Peyer's patch (tissue), 4 donors: ENCODE measurements at places on chromosomes 5 and 9. TPM values are rescaled to one million over a fixed set of nuclear protein-coding genes. Genes with fewer than 3 reads are reported as not detected.

TUSC1 gene
- total RNA-seq = 3.3 TPM

- H3K4me1 ChIP-seq = no peaks in the 10 kb centered on the region
- H3K4me3 ChIP-seq = no peak overlapping the region
- no peak overlapping the region for H3K27ac ChIP-seq
- no peaks in the 10 kb centered on the region for H3K27me3 ChIP-seq
- no peaks in the 10 kb centered on the region for H3K36me3 ChIP-seq
Measured at GRCh38 chr9:108963459-108964143, 29.4 kb downstream of the ABITRAM start.

PCSK5 gene
- 77.6 TPM for total RNA-seq

DNA sequence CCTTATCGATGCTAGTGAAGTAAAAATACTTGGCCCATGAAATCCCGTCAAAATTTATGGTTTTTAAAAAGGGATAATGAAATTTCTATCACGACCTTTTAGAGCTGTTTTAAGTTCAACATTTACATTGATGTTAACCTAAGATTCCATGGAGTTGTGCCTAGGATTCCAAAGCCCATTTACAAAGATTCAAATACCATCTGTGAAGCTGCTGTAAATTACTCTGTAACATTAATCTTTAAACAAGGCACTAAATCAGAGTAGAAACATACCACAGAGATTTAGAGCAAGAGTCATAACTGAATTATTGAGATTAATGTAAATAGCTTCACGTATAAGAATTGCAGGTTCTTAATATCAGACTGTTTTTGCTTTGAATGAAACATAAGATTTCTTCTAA, 17.7 kb downstream of the POU5F2 start:
- H3K4me3 ChIP-seq = no peak overlapping the region
- H3K4me1 ChIP-seq = peaks cover 4% of the 10 kb centered on the region
- no peaks in the 10 kb centered on the region for H3K27me3 ChIP-seq

PROP1 gene
- not detected for total RNA-seq

GRCh38 chr5:123278284-123278683, 144.9 kb downstream of the CEP120 start:
- no peak overlapping the region for H3K27ac ChIP-seq
- no peaks in the 10 kb centered on the region for H3K27me3 ChIP-seq
- no peak overlapping the region for H3K4me3 ChIP-seq
- DNase-seq = no peak
- H3K4me1 ChIP-seq = no peaks in the 10 kb centered on the region

DNA sequence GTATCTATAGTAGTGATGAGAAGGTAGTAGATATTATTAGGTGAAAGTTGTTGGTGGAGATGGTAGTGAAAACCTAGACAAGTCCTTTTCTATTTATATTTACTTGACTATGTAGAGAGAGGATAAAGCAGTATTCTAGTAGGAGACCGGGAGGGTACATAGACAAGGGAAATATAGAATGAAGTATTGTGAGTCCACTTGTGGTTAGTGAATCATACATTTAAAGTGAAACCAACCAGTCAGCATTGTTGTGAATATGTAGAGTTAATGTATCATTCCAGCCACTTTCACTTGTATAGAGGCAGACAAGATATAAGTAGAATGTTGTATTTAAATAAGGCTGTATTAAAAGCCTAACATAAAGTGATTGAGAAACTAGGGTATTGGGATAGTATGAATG, 1711.3 kb upstream of the ACO1 start:
- no peaks in the 10 kb centered on the region for H3K4me1 ChIP-seq
- H3K27ac ChIP-seq = no peak overlapping the region
- H3K36me3 ChIP-seq = no peaks in the 10 kb centered on the region

GRCh38 chr5:16043349-16043965, 136.1 kb downstream of the MARCHF11 start:
- no peaks in the 10 kb centered on the region for H3K36me3 ChIP-seq
- DNase-seq = no peak
- no peak overlapping the region for H3K4me3 ChIP-seq
- no peak overlapping the region for H3K27ac ChIP-seq
- no peaks in the 10 kb centered on the region for H3K4me1 ChIP-seq
- H3K27me3 ChIP-seq = no peaks in the 10 kb centered on the region

CDC20B gene
- not detected for total RNA-seq

GRAMD2B gene
- total RNA-seq = 165 TPM

GRCh38 chr9:90219548-90220118, 423.0 kb downstream of the DIRAS2 start:
- H3K4me3 ChIP-seq = peak overlapping the region; percentile 1
- peak; percentile 63 for DNase-seq
- H3K36me3 ChIP-seq = no peaks in the 10 kb centered on the region
- no peaks in the 10 kb centered on the region for H3K27me3 ChIP-seq

NPR3 gene
- 1.2 TPM for total RNA-seq

FOXD4L6 gene
- total RNA-seq = not detected

ICE1 gene
- 21.8 TPM for total RNA-seq

GRCh38 chr5:40410231-40410861, 269.4 kb upstream of the PTGER4 start:
- no peaks in the 10 kb centered on the region for H3K27me3 ChIP-seq
- H3K4me3 ChIP-seq = no peak overlapping the region
- peak; percentile 81 for DNase-seq
- H3K27ac ChIP-seq = peak overlapping the region; percentile 74

DNA sequence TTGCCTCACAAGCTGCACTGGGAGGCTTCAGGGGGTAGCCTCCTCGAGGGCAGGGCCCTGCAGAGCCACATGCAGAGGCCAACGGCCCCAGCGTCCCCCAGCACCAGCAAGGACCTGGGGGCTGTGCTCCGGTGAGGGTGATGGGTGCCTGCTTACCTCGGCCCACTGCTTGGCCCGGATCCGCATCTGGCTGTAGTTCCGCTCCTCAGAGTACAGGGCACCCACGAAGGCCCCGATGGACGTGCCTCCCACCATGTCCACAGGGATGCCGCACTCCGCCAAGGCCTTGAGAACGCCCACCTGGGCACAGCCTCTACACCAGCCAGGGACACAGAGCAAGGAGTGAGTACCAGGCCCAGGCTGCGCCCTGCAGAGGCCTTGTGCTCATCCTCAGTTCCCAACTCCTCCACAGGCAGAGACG, 8.0 kb upstream of the NSMF start:
- no peaks in the 10 kb centered on the region for H3K27me3 ChIP-seq
- no peak for DNase-seq
- no peak overlapping the region for H3K27ac ChIP-seq
- no peaks in the 10 kb centered on the region for H3K36me3 ChIP-seq
- peaks cover 3% of the 10 kb centered on the region for H3K4me1 ChIP-seq
- H3K4me3 ChIP-seq = no peak overlapping the region

DNA sequence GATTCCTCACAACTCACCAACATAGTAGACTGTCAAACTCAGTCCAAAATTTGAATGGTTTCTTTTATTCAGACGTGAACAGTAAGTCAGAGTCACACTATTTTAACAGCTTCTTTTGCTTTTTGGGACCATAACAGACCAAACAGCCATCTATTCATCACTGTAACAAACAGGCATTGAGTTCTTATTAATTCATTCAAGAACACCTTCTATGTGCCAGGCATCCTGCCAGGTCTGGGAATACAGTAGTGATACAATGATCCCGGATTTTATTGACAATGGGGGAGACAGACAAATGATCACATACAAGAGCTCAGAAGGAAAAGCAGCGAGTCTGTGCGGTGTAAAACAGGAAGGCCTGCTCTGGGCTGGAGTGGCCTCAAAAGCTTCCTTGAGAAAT, 153.3 kb upstream of the ERCC6L2 start:
- no peak for DNase-seq
- H3K4me1 ChIP-seq = peaks cover 23% of the 10 kb centered on the region
- H3K27me3 ChIP-seq = no peaks in the 10 kb centered on the region
- no peaks in the 10 kb centered on the region for H3K36me3 ChIP-seq

- H3K27me3 ChIP-seq = no peaks in the 10 kb centered on the region
- no peak overlapping the region for H3K4me3 ChIP-seq
- no peak for DNase-seq
- H3K36me3 ChIP-seq = peaks cover 42% of the 10 kb centered on the region
Measured at GRCh38 chr5:57231607-57232006, 57.7 kb downstream of the GPBP1 start.

BASP1 gene
- 8.0 TPM for total RNA-seq

DNA sequence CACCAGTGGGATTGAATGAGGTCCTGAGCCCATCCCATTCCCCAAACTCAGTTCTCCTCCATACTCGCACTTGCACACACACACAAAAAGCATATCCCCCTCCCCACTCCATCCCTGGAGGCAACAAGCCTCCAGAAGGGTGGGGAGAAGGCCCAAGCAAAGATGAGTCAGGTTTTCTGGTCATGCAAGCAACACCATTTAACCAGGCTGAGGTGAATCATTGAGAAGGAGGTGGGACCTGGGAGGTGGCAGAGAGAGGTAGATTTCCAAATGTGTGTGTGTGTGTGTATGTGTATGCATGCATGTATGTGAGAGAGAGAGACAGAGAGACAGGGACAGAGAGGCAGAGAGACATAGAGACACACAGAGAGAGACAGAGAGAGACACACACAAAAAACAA, 185.2 kb upstream of the TRIM32 start:
- H3K27ac ChIP-seq = no peak overlapping the region
- H3K4me1 ChIP-seq = no peaks in the 10 kb centered on the region
- H3K27me3 ChIP-seq = no peaks in the 10 kb centered on the region
- no peaks in the 10 kb centered on the region for H3K36me3 ChIP-seq

KCTD16 gene
- 0.18 TPM for total RNA-seq

- no peak overlapping the region for H3K27ac ChIP-seq
- DNase-seq = no peak
- H3K27me3 ChIP-seq = no peaks in the 10 kb centered on the region
- H3K36me3 ChIP-seq = no peaks in the 10 kb centered on the region
- H3K4me3 ChIP-seq = no peak overlapping the region
Measured at GRCh38 chr5:115641948-115642347, 16.1 kb upstream of the TMED7 start.

- H3K36me3 ChIP-seq = no peaks in the 10 kb centered on the region
- H3K27me3 ChIP-seq = no peaks in the 10 kb centered on the region
- H3K27ac ChIP-seq = no peak overlapping the region
- DNase-seq = peak; percentile 86
Measured at GRCh38 chr9:126558051-126558665, 55.6 kb upstream of the LMX1B start.

- no peaks in the 10 kb centered on the region for H3K36me3 ChIP-seq
- no peaks in the 10 kb centered on the region for H3K4me1 ChIP-seq
- no peak overlapping the region for H3K27ac ChIP-seq
- no peak for DNase-seq
- H3K27me3 ChIP-seq = no peaks in the 10 kb centered on the region
- no peak overlapping the region for H3K4me3 ChIP-seq
Measured at GRCh38 chr5:173866243-173866857, 21.8 kb upstream of the CPEB4 start.

DNA sequence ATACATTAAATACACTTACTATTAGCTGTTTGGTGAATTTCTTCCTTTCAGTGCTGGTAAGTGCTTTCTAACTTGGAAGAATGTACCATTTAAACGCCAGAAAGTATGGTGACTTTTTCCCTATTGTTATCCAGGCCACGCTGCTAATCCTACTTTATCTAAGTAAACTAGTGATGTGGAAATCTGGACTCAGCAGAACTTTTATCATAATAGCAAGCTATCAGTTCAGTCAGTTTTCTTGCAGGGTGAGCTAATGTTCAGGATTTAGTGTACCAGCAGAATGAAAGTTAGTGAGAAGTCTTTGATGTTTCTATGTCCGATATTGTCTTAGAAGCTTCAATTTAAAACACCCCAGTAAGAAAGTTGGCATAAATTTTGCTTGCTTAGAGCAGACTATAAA, 72.2 kb downstream of the HSD17B4 start:
- no peak overlapping the region for H3K27ac ChIP-seq
- H3K4me3 ChIP-seq = no peak overlapping the region
- H3K4me1 ChIP-seq = no peaks in the 10 kb centered on the region

C9orf43 gene
- 5.0 TPM for total RNA-seq

GRCh38 chr9:94173632-94174031, 85.5 kb upstream of the ZNF169 start:
- no peaks in the 10 kb centered on the region for H3K36me3 ChIP-seq
- no peak for DNase-seq
- no peak overlapping the region for H3K4me3 ChIP-seq
- H3K27me3 ChIP-seq = no peaks in the 10 kb centered on the region
- no peak overlapping the region for H3K27ac ChIP-seq
- peaks cover 33% of the 10 kb centered on the region for H3K4me1 ChIP-seq

- H3K4me1 ChIP-seq = no peaks in the 10 kb centered on the region
- no peak overlapping the region for H3K4me3 ChIP-seq
- no peak overlapping the region for H3K27ac ChIP-seq
- no peaks in the 10 kb centered on the region for H3K27me3 ChIP-seq
- no peak for DNase-seq
Measured at GRCh38 chr5:5483880-5484598, 61.6 kb downstream of the ICE1 start.

MAN1B1 gene
- 42.7 TPM for total RNA-seq

GRCh38 chr9:6575324-6576034, 70.0 kb downstream of the GLDC start:
- H3K27ac ChIP-seq = no peak overlapping the region
- peak; percentile 50 for DNase-seq
- H3K4me3 ChIP-seq = no peak overlapping the region
- no peaks in the 10 kb centered on the region for H3K27me3 ChIP-seq

CDKN2A gene
- not detected for total RNA-seq

FBN2 gene
- total RNA-seq = 3.3 TPM

DNA sequence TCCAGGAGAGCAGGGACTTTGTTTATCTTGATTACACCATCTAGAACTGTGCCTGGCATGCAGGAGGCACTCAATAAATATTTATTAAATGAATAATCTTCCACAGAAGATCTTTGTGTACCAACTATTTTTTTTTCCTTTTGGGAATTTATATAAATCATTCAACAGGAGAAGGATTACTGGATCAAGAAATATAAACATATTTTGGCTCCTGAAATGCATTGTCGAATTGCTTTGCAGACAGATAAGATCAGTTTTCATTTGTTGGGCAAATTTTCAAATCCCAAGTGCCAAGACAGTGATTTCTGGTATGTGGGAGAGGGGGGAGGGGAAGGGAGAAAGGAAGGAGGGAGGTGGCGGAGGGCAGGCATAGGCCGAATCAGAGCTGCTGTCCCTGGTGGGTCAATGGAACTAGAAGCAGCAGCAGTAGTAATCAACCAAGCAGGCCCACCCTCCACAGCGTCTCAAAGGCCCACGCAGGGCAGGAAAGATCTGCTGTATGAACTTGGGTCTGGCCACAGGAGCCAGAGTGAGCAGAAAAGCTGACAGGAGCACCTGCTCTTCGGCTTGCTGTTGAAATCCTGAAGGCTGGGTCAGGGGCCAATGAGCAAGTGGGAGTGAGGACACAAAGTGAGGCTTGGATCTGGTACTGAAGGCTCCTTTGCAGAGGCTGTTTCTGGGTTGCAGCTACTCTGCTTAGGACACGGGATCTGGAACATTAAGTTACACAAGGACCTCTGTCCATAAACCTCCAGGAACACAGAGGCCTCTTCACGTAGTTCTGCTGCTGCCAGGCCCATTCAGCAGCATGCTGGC, 15.8 kb upstream of the TRAF1 start:
- H3K27ac ChIP-seq = peak overlapping the region; percentile 6
- H3K27me3 ChIP-seq = no peaks in the 10 kb centered on the region
- H3K36me3 ChIP-seq = no peaks in the 10 kb centered on the region
- no peak for DNase-seq
- H3K4me3 ChIP-seq = no peak overlapping the region

- no peak for DNase-seq
- no peaks in the 10 kb centered on the region for H3K4me1 ChIP-seq
- no peak overlapping the region for H3K27ac ChIP-seq
- no peaks in the 10 kb centered on the region for H3K27me3 ChIP-seq
Measured at GRCh38 chr5:92884469-92884868, 696.5 kb downstream of the NR2F1-AS1 start.

ADRA1B gene
- 5.4 TPM for total RNA-seq

ASPN gene
- total RNA-seq = 2.5 TPM

GRCh38 chr9:123871781-123872180, 58.1 kb downstream of the DENND1A start:
- no peaks in the 10 kb centered on the region for H3K4me1 ChIP-seq
- no peaks in the 10 kb centered on the region for H3K36me3 ChIP-seq
- no peaks in the 10 kb centered on the region for H3K27me3 ChIP-seq
- no peak overlapping the region for H3K4me3 ChIP-seq
